ENCODE measurements at places on chromosomes 13 and 19. TPM values are rescaled to one million over a fixed set of nuclear protein-coding genes. Genes with fewer than 3 reads are reported as not detected.

- DNase-seq, result no peak
Measured at GRCh38 chr13:108350579-108350978, 81.1 kb downstream of the TNFSF13B start.

DNA sequence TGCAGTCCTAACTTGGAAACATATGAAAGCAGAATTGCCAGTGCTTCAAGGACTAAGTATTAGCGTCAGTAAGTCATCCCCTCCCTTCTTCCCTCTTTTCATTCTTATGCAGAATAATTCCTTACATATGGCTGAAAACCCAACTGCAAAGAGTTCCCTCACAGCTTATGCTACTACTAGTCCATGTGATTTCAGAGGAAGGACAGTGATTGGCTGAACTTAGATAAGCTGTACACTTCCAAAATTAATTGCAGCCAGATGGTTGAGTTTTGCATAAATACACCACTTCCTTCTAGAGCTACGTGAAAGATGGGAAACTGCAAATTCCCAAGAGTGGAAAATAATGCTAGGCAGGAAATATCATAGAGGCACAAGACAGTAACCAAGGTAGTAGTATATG is 730.4 kb downstream of the OLFM4 start:
- DNase-seq, result no peak

DNA sequence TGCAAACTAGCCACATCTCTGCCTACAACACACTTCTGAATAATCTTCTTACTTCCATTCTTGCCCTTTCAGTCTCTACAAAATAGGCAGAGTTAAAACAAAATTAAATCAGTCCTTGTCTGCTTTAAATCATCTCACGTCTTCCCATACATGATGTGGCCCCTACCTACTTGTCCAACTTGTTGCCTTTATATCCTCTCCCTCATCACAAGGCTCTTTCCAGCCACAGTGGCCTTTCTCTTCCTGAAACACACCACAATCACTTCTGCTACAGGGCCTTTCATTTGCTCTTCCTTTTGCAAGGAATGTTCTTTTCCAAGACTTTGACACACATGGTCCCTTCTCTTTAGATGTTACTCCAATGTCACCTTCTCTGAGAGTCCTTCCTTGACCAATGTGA is 1.7 kb downstream of the RBM26 start:
- DNase-seq, result no peak

DNA sequence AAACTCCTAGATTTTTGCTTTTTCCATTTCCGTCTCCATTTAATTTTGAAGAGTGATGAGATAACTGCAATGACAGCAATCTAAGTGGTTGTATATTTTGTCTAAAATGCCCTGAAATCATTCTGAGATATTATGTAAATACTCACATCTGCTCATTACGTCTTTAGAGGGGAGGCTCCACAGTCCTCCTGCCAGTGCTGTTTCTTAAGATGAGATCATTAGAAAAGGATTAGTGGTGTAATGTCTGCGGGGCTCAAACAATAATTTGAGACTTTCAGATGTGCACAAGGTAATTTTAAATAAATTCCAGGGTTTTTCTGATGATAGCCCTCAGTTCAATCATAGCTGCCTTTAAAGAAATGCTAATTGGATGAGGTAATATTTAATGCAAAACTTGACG is 437.9 kb downstream of the FOXO1 start:
- no peak for DNase-seq

DNA sequence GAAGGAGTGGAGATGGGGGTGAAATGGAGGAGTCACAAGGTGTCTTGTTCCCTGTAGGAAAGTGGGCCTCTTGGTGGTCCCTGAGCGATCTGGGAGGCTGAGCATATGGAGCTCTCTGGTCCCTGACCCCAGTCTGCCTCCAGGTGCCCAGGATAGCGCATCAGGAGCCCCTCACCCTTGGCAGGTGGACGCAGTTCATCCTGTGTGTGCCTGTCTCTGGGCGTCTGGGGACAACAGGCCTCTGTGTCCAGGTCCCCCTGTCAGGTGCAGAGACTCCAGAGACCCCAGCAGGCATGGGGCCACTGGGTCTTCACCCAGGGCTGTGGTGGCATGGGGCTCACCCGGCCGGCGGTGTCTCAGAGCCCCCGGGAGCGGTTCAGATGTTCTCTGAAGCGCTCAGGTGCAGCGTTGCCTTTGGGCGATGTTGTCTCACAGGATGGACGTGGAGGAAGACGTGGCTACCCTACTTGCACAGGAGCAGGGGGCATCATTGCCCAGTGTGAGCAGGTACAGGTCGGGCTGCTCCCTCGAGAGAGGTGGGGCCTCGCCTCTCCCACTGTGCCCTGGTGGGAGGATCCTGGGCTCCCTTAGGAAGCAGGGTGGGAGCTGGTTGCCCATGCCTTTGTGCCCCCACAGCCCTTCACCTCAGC is 58.1 kb upstream of the TPM4 start:
- DNase-seq, result no peak

GRCh38 chr13:52348071-52348470 is 57.9 kb downstream of the THSD1 start:
- no peak for DNase-seq

GRCh38 chr19:43724896-43725295 is 9.0 kb downstream of the IRGC start:
- no peak for DNase-seq

- DNase-seq, result no peak
Measured at GRCh38 chr19:17484520-17485185, 14.3 kb downstream of the SLC27A1 start.

DNA sequence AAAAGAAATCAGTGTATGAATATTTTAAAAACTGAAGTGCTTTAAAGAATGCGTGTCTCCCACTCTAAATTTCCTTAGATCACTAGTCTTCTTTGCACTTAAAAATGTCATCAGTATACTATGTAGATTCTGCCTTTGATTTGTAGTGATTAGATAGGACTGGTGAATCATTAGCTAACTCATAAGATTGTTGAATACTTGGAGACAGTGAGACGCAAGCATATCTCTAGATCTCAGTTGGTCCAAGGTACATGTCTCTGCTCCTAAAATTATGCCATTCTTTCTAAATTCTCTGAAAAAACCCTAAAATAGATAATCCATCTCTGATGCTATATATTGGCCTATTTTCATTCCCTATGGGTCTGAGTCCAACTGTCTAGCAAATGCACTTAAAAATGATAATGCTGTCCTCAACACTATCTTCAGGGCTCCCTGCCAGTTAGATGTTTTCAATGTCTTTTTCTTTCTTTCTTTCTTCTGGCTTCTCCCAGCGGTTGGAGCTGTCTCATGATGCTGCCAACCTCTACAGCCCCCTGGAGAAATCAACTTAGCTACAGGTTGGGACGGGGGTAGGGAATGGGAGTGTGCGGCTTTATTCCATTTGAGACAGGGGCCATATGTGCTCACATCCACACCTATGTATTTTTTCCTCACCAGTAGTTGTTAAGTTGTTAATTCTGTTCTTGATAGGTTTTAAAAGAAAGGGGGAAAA is 301.0 kb downstream of the NDFIP2 start:
- DNase-seq, result no peak

DNA sequence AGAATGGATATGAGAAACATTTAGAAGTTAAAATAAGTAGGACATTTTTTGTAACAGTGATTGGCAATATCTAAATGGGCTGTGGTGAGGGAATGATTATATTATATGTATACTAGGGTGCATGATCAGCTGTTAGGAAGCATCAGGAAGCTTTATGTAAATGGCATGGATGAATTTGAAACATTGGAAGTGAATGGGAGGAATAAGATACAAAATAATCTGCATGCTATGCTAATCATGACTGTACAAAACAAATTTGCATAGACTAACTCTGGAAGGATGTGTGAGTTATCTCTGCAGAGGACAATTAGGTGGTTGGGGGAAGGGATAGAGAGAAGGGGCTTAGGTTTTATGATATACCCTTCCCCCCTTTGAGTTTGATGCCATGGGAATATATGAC is 156.5 kb downstream of the MTUS2 start:
- no peak for DNase-seq

DNA sequence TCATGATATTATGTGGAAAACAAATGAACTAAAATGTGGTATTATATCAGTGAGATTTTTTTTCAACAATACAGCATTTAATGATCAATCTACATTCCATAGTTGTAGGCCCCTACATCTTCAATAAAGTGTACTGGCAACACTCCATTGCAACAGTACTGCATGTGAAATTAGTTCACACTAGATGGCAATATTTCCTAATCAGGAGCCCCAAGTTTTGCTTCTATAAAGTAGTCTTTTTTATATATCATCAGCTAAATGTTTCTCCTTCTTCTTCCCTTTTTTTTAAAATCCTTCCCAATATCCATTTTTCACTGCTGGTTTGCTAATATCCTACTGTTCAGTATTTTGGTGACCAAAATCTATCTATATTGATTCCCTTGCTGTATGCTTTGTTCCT is 528.3 kb upstream of the ATXN8OS start:
- DNase-seq, result no peak

DNA sequence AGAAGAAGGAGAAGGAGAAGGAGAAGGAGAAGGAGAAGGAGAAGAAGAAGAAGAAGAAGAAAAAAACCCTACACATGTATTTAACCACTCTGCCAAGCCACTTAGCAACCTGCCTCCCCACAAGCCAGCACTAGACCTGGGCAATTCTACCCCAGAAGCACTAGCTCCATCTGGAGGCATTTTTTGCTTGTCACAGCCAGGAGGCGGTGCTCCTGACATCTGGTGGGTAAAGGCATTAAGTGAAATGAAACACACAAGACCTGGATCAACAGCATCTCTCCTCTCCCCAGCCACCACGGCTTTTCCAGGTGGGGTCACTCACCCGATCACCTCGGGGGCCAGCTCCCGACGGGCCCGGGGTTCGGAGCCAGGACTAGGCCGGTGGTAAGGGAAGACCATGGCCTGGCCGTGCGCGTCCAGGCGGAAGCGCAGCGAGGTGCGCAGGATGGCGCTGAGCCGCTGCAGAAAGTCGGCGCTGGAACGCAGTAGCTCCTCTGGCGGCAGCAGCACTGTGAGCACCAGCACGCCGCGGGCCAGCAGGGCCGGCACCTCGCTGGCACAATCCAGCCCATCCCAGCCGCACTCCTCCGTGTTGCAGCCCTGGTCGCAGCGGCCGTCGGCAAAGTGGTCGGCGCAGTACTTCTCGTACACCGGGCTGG is 26.9 kb downstream of the NOTCH3 start:
- no peak for DNase-seq

GRCh38 chr19:45809643-45810159 is 5.4 kb downstream of the RSPH6A start:
- DNase-seq, result no peak

GRCh38 chr13:50261130-50261901 is 246.1 kb downstream of the KCNRG start:
- DNase-seq, result no peak

DNA sequence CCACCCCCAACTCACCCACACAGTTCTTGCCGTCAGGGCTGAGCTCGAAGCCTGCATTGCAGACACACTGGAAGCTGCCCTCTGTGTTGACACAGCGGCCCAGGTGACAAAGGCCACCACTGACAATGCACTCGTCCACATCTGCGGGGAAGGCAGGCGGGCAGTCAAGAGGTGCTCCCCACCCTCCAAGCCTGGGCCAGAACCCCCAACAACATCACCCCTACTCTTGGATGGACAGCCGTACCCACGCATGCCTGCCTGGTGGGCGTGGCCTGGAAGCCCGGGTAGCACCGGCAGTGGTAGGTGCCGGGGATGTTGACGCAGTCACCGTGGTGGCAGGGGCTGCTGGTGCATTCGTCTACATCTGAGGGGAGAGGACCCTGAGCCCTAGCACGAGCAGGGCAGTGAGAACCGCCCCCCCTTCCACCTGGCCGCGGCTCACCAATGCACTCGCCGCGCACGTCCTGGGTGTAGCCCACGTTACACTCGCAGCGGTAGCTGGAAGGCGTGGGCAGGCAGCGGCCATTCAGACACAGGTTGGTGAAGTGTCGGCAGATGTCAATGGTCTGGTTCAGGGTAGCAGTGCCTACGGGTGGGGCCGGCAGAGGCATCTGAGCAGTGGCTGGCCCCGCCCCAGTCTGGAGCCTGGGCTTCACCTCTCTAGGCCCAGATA is 13.3 kb downstream of the FBN3 start:
- no peak for DNase-seq

DNA sequence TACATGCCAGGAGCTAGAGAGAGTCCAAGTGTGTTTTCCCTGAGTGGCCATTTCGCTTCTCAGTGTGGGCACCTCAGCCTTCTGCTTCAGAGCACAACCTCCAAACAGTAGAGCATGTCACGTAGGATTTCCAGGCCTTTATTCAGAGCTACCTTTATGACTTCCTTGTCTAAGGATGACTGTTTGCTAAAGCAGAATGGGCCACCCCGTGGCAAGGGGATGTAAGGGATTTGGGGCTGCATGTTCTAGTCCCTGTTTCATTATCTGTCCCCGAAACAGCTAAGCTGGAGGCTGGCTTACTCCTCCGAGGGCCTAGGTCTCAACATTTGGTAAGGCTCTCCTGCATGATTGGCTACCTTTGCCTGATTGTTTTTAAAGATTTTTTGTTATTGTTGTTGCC is 6.0 kb downstream of the RNASEH2B start:
- no peak for DNase-seq

DNA sequence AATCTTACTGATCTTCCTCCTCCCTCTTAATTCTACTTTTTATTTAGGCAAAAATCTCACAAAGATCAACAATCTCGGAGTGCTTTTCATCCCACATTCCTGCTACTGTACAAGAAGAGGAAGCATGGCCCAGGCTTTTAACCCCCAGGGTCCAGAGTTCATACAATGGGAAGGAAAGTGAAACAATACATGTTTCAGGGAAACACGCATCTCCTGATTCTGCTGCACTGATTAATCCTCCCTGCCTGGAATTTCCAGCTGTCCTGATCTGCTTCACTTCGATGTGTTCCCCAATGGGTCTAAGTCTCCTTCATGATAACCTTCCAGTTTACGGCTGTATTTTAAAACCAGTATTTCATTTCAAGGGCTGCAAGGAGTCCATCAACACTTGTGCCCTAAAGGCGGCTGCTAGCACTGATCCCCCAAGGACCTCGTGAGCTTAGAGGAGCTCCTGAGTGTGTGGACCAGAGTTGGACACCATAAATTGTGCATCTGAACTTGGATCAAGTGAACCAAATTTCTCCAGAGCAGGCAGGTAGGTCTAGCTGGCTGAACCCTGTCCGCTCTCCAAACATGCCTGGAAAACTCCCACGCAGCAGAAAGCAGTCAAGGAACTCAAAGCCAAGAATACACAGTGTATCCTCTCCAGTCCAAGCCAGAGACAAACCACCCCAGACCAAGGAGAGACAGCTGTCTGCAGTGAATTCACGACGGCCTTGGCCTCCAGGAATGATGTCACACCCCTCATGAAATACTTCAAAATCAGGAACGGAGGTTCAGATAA is 44.3 kb downstream of the COL4A1 start:
- DNase-seq, result no peak

GRCh38 chr13:85140192-85140591 is 659.0 kb downstream of the SLITRK6 start:
- no peak for DNase-seq

Gene C1QTNF9
- 0.22 TPM for polyA plus RNA-seq

Gene CEACAM3
- 0.06 TPM for polyA plus RNA-seq

Gene MISP
- 7.9 TPM for polyA plus RNA-seq

Gene EMC10
- polyA plus RNA-seq, result 139 TPM

Gene RNF17
- polyA plus RNA-seq, result not detected

Gene GTF3A
- 79.2 TPM for polyA plus RNA-seq

Gene SIGLECL1
- polyA plus RNA-seq, result not detected

Gene AMH
- 1.7 TPM for polyA plus RNA-seq

Gene DENND1C
- 37.5 TPM for polyA plus RNA-seq

Gene KANK2
- 120 TPM for polyA plus RNA-seq

Measured in right renal pelvis (tissue), 4 donors.